Body of pancreas (tissue), 4 donors: ENCODE measurements at places on chromosomes 5 and 9.
A peak's percentile ranks its signal among the peaks of the same experiment; 100 is the strongest.

GRCh38 chr9:104227108-104227507 lies 133.0 kb downstream of the SMC2 start:
- DNase-seq = no peak

DNA sequence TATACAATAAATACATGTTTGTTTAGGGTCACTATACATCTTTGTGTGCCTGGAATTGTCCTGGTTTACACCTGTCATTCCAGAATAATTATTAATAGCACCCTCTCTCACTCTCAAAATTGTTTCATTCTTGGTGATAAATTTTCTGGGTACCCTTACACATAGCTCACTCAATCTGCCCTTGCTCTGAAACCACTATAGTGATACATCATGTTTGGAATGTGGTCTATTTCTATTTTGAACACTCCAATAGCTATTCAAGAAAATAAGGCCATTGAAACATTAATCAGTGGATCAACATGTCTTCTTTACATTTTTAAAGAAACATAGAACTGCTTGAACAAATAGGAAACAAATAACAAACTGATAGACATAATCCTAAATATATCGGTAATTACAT lies 158.7 kb downstream of the ARRDC3 start:
- DNase-seq = no peak

GRCh38 chr5:2300421-2300820 lies 417.7 kb upstream of the IRX4 start:
- DNase-seq = no peak

GRCh38 chr9:34332076-34332964 lies 3.0 kb downstream of the NUDT2 start:
- peak; percentile 42 for DNase-seq

- no peak for DNase-seq
Observed at GRCh38 chr9:14715102-14715501, 7.4 kb downstream of the CER1 start.

GRCh38 chr5:164504141-164504772 lies 998.8 kb downstream of the MAT2B start:
- peak; percentile 54 for DNase-seq

DNA sequence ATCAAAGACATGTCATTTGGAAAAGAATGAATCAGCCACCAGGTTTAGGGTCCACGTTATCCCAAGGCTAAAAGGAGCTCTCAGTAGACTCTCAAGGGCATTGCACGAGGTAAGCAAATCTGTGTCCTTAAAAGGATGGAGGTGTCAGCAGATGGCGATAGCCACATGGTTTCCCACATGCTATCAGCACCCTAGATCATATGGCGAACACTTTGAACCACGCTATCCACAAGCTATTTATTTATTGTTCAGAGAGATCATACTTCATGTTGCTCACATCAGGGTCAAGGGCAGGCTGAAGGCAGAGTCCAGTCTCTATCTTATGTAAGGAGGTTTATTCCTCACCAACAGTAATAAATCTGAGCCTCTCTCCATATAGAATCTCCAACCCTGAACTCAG lies 43.7 kb downstream of the CDH6 start:
- DNase-seq = no peak

DNA sequence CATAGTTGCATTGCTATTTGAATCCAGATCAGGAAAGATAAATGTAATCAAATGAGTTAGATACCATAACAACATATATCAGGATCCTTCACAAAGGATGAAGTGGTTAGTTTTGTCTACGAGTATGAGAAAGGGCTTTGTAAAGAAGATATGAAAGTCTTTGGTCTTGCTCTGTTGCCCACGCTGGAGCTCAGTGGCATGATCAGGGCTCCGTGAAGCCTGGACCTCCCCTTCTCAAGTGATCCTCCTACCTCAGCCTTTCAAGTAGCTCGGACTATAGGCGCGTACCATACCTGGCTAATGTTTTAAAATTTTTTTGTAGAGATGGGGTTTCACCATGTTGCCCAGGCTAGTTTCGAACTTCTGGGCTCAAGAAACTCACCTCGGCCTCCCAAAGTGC lies 1.8 kb downstream of the SMC5 start:
- no peak for DNase-seq

- no peak for DNase-seq
Observed at GRCh38 chr5:86244153-86244552, 373.6 kb upstream of the COX7C start.

GRCh38 chr9:97742545-97742944 lies 45.4 kb upstream of the XPA start:
- no peak for DNase-seq

GRCh38 chr9:5551368-5552150 lies 41.2 kb downstream of the PDCD1LG2 start:
- no peak for DNase-seq

- no peak for DNase-seq
Observed at GRCh38 chr9:126298063-126298801, 28.4 kb upstream of the MVB12B start.

GRCh38 chr5:18329328-18329727 lies 695.1 kb downstream of the TAF11L14 start:
- DNase-seq = no peak

- DNase-seq = no peak
Observed at GRCh38 chr5:2883771-2884170, 132.3 kb upstream of the IRX2 start.

- no peak for DNase-seq
Observed at GRCh38 chr9:130368631-130369103, 76.1 kb upstream of the ASS1 start.

GRCh38 chr5:35185518-35185917 lies 44.8 kb downstream of the PRLR start:
- peak; percentile 37 for DNase-seq

DNA sequence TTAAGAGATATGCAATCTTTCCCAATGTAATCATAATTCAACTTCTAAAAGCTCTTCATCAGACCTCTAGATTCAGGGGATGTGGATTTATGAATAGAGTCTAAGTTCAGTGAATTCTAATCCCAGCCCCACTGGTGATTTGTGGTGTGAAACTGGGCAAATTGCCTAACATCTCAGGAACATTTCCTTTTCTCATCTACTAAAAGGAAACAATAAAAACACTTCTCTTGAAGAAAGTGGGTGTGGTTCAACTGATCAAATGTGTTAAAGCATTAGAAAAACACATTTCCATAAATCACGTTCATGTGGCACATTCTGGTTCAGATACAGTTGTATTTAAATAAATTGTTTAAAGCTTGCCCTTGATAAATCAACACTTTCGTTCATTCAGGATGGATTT lies 631.7 kb upstream of the CDH6 start:
- no peak for DNase-seq
